HAP-1 (cell line): ENCODE measurements at places on chromosomes 3 and 15.

DNA sequence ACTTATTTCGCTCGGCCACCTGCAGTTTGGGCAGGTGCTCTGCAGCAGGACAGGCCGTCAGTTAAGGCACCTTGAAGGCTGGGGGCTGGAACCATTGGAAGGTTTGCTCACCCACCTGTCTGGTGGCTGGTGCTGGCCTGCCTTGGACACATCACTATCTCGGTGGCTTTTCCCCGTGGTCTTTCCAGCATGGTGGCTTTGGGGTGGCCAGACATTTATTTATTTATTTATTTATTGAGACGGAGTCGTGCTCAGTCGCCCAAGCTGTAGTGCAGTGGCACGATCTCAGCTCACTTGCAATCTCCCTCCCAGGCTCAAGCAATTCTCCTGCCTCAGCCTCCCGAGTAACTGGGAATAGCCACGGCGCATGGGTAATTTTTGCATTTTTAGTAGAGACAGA, 11.7 kb downstream of the ISG20 start:
- DNase-seq = no peak

DNA sequence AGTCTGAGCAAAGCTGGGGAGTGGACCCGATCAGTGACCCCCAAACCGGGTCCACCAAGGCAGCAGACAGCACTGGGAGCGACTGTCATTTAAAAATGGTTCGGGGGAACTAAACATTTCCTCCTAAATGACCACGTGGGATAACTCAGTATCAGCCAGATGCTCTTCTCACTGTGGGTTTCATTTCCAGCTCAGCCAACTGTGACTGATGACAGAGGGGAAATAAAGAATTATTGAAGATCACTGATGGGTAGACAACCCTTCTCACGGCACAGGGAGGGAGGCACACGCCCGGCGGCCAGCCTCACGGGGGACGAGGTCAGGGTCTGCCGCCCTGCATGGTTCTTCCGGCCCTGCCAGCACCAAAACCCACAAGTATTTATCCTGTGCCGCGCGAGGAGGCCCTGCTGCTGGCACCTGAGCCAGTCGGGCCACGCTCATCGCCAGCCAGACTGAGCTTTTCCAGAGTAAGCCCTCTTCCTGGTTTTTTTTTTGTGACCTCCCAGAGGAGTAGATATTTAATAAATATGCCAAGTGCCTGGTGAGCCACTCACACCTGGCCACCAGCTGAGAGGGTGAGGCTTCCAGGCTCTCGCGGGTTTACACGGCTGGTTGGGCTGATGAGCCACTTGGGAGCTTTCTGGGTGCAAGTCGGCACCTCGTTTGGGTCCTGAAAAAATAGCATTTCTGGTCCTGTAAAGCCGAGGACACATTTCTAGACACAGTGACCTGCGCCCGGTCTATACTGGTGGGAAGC, 6.2 kb downstream of the MELTF start:
- no peak for DNase-seq

DNA sequence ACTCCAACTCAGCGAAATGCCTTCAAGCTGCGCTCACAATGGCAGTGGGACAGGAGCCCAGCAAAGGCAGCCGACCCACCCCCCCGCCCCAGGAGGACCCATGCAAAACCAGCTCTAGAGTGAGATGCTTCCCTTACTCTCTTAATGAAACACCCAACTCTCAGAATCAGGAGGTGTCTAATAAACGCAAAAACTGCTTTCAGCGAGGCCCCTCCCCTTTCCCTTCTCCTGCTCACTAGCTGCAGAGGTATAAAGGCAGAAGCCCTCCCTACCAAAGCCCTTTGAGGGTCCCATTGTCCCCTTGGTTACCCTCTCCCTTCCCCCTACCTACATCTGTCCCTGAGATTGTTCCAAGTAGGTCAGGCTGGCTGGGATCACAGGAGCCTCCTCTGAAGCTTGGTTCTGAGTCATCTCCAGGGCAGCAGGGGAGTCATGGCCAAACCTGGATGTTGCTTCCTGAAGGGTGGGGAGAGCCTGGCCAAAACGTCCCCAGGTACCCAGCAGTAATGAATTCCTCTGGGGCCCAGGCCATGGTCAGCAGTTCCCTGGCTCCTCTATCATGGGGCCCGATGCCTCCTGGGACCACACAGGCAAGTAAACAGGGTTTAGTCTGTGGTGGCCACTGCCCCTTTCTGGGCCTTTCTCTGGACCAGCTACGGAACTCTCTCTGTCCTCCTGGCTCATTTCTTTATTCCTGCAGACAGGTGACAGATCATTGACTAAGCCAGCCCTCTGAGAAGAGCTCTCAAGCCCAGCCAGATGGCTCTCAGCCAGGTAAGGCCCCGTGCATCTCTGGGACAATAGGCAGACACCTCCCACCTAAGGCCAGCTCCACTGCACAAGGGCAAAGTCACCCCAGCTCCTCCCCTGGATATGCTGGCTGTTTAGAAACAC, 8.6 kb downstream of the KLHL25 start:
- peak; percentile 50 for DNase-seq

- DNase-seq = no peak
These were observed 75.5 kb downstream of the DCLK3 start for GRCh38 chr3:36688815-36689214.

DNA sequence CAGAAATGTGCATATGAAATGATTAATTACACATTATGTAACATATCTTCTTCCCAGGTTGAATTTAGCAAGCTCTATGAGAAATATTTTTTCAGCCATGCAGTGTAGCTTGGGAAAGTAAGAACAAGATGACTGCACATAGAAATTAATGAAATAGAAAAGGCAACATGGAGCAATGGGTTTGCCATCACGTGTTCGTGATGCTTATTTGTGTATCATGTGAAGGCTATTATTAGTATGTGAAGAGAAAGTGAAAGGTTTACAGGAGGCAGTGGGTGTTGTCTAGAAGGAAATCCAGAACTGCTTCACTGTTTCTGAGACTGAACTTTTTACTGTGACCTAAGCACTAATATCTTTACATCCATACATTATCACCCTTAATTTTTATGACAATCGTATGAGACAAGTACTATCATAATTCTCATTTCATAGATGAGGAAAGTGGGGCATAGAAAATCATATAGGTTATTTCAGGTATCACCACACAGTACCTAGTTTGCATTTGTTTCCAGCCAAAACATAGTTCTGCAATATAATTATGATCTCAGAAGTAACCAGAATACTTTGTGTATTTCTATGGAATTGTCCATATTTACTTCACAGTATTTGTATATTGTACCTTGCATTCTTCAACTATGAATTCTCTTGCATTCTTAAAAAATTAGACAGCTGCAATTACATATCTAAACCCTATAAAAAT, 14.9 kb downstream of the SERPINI1 start:
- DNase-seq = no peak

DNA sequence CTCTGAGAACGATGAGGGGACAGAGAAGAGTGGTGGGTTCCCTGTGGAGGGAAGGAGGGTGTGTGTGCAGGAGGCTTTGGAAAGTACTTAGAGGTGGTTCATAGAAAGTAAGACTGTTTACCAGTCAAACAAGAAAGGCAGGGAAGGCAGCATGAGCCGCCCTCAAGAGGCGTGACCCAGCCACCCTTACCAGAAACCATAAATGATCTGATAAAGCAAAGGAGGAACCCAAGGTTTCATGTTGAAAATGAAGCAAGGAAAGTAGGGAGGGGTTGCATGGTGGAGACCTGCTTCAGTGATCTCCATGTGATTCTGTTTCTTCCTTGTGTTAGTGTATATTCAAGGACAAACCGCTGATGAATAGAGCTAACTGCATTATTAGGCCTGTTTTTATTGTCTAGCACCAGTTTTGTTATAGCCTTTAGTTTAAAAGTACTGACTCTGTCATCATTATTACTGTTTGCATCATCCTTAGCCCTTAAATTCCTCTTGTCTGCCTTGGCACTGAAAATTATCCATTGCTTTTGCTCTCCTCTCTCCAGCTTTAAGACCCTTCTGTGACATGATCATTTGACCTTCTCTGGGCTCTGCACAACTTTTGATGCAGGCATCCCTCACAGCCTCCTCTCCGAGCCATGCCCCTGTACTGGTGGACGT, 96.1 kb downstream of the STAC start:
- DNase-seq = no peak

DNA sequence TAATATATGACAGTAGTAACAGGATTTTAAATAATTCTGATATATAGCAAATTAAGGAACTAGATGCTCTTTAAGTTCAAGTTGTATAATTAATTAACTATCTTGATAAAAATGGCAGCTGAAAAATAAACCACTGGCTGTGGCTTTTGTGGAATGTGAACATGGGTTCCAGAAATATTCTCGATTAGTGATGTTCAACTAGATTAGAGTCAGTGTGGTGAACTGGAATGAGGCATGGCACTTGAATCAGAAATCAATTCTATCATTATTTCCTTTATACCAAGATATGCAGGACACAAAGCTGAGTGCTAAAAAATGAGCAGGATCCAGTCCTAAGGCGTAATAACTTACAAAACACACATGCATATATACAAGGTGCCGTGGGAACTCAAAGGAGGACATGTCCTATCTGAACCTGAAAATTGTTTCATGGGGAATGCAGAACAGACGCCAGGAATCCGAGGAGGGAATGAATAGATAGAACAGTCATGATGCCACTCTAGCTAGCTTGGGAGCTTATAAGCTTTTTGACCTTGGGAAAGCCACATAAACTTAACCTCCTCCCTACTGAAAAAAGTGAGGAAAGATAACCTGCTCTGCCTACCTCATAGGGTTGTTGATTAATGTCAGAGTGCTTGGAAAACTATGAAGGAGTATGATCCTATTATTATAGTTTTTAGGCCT, 402.4 kb downstream of the PLCL2 start:
- DNase-seq = no peak

DNA sequence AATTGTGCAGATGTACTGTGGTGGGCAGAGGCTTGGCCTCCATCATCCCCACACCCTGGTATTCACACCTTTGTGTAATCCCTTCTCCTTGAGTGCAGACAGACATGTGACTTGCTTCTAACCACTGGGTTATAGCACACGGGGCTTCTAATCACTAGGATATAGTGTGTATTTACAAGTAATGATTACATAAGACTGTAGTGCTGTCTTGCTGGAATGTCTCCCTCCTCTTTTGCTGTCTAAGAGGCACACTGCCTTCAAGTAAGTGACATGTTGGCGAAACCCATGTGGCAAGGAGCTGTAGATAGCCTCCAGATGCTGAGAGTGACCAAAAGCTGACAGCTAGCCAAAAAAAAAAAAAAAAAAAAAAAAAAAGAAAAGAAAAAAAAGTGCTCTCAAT, 542.7 kb upstream of the MDFIC2 start:
- no peak for DNase-seq

GRCh38 chr3:164533275-164533674, 545.0 kb downstream of the SI start:
- DNase-seq = no peak

- DNase-seq = no peak
These were observed 151.2 kb downstream of the SERPINI1 start for GRCh38 chr3:167886690-167887089.

- no peak for DNase-seq
These were observed 17.5 kb downstream of the SENP8 start for GRCh38 chr15:72135719-72136118.

- no peak for DNase-seq
These were observed 32.1 kb downstream of the KY start for GRCh38 chr3:134618478-134619300.

- DNase-seq = no peak
These were observed 29.6 kb upstream of the TIMP4 start for GRCh38 chr3:12188328-12188648.

DNA sequence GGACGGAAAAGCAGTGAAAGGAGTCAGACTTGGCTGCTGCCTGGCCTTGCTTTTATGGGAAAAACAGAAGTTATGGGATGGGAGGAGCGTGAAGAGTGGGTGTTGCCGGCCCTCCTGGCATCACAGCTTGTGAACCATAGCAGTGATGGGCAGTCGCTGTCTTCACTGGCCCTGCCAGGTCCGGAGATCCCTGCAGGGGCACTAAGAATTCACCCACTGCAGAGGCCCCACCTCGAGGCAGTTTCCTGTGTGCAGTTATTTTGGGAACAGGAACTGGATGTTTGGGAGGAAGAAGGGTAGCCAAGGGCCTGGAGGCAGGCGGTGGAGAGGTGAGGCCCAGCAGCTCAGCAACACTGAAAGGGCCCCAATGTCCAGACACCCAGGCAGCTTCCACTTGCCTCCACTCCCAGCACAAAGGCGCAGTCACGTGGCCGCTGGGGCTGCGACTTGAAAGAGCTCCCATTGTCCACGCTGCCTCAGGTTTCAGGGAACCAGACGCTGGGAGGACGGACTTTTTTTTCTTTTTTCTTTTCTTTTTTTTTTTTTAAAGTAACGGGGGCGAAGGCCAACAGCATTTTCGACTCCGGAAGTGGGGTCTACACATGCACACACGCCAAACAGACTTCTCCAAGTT, 255.6 kb downstream of the ZNF621 start:
- no peak for DNase-seq

GRCh38 chr3:105938101-105938500, 69.3 kb upstream of the CBLB start:
- DNase-seq = no peak

DNA sequence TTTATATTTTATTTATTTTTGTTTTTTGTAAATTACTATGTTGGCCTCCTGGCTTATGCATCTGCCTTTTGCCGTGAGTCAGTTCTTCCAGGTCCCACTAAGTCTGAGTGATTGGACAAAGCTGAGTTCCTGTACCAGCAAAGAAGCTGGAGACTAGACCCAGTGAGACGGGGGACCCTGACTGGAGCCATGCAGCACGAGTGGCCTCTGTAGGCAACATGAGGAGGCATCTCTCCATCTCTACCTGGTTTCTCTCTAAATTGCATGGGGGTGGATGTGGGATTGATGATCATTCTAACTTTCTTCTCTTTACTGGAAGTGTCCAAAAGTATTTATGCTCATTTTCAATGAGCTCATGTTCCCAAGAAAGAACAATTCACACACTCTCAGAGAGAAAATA, 155.3 kb upstream of the MRPL3 start:
- no peak for DNase-seq

- no peak for DNase-seq
These were observed 107.4 kb downstream of the GREM1 start for GRCh38 chr15:32825219-32825618.

- no peak for DNase-seq
These were observed 558.7 kb upstream of the KCNMB2 start for GRCh38 chr3:177977381-177978158.

DNA sequence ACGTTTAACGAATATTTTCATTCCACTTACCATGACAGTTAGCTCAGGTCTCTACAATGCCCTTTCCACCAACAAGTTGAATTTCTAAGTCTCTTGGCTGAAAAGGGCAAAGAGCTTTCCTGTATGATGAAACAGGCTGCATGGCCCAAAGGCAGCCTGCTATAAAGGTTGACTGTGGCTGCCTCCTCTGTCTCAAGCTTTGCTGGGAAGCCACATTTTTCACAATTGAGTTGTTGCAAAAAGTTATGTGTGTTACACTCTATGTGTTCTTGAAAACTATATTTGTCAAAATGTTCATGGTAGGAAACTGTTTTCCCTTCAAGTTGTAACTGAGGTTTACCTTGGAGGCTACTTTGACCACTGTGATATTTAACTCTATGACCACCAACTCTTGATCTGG, 49.5 kb downstream of the DZIP1L start:
- DNase-seq = no peak

- DNase-seq = no peak
These were observed 275.0 kb downstream of the ADAMTSL3 start for GRCh38 chr15:83928878-83929418.
